Stimulated activated CD4-positive, alpha-beta T cell treated with anti-CD3 and anti-CD28 coated beads, Interleukin-1b, Interleukin-23, amount 100 ng/mL, for 1 hour (primary cell): ENCODE measurements at places on chromosomes 11 and 22.

DNA sequence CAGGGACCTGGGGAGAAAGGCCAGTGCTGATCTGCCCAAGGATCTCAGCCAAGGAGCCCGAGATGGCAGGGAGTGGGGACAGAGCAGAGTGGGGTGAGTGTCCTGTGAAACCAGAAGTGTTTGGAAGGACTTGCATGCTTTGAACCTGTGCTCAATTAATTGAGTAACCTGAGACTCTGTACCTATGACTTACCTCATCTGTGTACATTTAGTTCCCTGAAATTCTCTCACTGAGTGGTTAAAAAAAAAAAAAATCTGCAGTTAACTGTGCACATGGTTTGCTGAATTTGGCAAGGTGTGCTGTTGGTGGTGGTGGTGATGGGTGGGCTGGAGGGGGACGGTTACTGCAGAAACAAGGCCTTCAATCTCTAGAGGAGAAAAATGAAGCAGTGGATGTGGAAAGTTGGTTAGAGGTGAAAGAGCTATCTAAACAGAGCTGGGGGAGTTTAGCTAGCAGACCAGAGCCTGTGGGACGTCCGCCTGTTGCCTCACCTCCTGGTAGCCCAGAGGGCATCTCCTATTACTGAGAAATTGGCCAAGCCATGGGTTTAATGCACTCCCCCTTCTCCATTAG lies 8.3 kb upstream of the SORL1-AS1 start:
- no peak for DNase-seq

DNA sequence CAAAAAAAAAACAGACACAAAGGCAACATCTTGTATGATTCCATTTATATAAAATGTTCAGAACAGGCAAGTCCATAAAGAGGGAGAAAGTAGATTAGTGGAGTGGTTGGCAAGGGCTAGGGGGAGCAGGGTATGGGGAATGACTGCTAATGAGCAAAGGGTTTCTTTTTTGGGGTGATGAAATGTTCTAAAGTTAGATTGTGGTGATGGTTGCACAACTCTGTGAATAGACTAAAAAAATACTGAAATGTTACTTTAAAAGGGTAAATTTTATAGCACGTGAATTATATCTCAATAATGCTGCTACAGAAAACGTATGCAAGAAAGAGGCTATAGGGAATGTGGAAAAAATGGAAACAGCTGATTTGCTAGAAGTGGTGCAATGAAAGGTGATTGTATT lies 155.1 kb downstream of the TENM4 start:
- no peak for DNase-seq

DNA sequence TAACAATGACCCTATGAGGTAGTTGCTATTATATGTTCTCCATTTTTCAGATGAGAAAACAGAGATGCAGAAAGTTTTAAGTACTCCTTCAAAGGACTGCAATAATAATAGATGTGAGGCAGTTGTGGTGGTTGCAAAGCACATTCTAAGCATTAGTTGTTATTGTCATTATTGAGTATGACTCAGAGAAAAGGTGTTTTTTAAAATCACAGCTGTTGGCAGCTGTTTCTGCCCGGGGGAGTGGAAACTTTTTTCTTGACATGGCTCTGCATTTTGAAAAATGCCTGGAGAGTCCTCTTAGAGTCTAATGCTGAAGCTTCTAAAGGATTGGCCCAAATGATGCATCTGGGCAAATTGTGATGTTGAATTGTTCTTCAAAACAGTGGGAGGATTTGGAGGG lies 244.5 kb upstream of the MPPED2 start:
- no peak for DNase-seq

GRCh38 chr11:69430566-69430965 lies 50.9 kb upstream of the LINC01488 start:
- DNase-seq, result no peak

GRCh38 chr11:1121813-1122663 lies 35.7 kb upstream of the MUC5AC start:
- DNase-seq, result no peak

DNA sequence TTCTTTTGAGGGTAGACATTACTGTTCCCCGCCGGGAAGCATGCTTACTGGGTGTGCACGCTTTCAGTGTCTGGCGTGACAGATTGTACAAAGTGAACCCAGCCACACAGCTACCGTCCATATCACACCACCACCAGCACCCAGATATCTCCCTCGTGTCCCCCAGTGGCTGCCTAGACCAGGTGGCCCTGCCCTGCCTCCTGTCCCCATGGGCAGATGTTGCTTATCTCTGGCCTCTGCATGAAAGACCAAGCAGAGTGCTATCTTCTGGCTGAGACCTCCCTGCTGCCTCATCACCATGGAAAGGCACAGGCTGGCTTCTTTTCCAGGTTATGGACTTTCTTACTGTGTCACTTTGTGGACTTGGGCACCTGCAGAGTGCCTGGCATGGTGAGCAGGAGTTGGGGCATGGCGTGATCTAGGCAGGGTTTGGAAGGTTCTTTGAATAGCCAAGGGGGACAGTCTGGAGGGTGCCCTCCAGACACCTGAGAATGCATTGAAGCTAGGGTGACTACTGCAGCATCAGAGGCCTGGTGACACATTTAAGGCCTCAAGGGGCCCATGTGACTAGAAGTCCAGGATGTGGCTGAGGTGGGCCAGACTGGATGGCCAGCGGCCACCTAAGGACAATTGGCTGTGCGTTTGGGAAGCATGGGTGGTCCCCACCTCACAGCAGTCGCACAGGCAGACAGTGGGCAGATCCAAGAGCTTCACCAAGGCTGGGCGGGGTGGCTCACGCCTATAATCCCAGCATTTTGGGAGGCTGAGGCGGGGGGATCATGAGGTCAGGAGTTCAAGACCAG lies 4.7 kb downstream of the TANGO2 start:
- no peak for DNase-seq

DNA sequence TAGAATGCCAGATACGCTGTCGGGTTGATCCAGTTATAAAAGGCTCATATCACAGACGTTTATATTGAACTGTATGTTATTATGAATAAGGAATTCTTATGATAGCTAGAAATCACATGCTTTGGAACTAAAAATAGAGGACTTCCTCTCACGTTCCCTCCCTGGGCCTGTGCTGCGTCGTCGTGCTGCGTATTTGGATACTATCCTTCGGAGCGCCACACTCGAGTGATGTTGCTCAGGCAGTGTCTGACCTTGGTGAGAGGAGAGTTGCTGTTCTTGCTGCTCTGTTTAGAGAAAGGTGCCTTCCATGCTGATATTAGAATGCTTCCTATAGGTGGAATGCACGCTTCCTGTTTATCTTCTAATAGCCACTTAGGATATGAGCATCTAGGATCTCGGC lies 20.2 kb upstream of the ST14 start:
- no peak for DNase-seq

DNA sequence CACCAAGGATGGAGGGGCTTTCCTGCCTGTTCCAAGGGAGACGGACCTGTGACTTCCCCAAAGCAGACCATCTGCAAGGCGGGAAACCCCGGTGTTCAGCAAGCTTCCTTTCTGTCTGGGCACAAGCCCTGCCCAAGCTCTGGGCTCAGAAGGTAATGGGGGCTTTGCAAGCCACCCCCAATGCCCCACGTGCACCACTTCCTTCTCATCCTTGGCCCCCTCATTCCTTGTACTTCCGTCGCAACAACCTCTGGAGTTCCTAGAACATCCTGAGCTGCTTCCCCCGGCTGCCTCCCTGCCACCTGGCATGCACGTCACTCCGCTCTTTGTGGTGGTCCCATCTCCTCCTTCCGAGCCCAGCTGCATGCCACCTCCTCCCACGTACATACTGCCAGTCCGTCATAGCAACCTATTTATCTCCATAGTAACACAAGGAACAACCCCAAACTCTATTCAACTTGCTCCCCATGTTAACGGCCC lies 3.9 kb downstream of the MYEOV start:
- DNase-seq, result no peak

DNA sequence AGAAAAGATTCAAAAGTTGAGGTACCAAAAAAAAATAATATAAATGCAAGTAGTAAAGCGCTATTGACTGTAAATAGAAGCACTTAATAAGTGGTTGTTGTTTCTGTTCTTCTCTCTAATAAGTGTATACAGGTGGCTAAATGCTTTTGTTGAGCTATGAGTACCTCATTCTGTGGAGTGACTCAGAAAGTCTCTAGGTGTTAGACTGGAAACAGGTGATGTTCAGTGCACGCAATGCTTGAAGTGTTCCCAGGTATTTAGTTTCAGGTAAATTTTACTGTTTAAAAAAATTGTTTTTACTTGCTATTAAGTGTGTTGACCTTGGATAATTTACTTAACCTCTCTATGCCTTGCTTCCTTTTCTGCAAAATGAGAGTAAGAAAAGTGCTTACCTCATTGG lies 24.2 kb downstream of the POU2AF3 start:
- DNase-seq, result no peak

- DNase-seq, result no peak
Measured at GRCh38 chr11:131581046-131581445, 210.6 kb downstream of the NTM start.

DNA sequence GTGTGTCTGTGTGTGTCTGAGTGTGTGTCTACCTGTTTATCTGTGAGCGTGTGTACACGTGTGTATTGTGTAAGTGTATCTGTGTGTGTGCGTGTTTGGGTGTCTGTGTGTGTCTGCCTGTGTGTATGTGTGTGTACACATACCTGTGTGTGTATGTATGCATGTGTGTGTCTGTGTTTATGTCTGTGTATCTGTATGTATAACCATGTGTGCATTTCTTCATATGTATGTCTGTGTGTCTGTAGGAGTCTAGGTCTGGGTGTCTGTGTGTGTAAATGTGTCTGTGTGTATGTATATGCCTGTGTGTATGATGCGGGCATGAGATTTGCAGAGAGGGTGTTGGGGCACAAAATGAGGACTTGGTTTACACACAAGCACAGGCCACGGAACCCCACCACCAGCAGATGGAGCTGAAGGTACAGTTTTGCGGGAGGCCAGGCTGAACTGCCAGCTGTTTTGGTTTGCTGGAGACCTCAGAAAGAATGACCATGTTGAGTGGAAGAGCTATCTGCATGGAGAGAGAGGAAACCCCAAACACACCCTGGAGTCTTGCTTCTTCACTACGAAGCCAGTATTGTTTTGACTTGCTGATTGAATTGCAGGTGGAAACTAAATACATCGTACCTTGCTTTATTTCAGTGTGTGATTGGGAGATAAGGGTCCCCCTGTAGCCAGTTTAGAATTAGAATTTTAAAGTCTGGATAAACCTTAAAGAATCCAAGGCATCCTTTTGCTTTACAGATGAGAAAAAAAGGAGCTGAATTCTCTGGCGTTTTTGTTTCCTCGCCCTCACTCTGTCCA lies 497.2 kb downstream of the NTM start:
- no peak for DNase-seq

DNA sequence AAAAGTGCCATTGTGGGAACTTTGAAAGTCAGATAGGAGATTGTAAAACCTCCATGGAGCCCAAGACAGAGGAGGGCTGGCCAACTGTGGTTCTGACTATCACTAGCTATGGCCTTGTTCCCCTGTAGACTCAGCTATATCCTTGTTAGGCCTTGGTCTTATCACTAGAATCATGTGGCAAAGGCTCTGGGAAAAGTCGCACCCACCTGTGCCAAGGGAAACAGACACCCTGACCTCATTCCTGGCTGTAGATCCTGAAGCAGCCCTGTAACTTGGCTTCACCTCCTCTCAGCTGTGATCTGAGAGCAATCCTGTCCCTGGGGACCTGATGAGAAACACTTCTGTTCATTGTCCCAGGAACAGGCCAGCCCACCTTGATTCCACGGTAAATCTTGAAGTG lies 566.2 kb downstream of the TMEM135 start:
- no peak for DNase-seq

DNA sequence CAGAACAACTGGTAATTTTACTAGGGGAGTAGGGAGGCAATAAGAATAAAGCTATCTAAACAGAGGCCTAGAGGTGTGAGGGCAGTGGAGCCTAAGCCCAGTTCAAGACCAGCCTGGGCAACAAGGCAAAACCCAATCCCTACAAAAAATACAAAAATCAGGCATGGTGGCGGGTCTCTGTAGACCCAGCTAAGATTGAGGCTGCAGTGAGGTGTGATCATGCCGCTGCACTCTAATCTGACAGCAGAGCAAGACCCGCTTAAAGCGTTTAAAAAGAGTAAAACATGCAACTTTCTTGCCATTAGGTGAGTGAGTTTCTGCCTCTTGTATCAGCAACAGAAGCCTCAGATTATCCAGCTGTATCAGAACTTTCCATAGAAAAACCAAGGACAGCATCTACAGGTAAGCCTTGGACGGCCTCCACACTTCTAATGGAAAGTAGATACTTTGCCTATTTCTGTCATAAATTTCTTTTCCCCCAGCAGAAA lies 12.1 kb downstream of the TAF1D start:
- no peak for DNase-seq

DNA sequence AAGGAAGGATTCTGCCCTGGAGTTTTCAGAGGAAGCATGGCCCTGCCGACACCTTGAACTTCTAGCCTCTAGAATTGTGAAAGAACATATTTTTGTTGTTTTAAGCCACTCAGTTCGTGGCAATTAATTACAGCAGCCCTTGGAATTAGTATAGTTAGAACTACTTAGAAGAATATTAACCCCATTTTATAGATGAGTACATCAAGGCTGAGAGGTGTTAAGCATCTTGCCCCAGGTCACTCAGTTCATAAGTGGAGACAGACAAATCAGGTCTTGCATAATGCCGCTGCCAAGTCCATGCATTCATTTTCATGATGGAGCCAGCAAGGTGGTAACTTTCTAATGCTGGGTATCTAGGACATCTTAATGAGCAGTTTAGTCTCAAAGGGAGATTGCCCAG lies 26.6 kb downstream of the LDLRAD3 start:
- DNase-seq, result no peak

- no peak for DNase-seq
Measured at GRCh38 chr11:76561245-76561644, 109.3 kb downstream of the LRRC32 start.

- DNase-seq, result no peak
Measured at GRCh38 chr22:44154436-44154942, 26.2 kb upstream of the PARVG start.

DNA sequence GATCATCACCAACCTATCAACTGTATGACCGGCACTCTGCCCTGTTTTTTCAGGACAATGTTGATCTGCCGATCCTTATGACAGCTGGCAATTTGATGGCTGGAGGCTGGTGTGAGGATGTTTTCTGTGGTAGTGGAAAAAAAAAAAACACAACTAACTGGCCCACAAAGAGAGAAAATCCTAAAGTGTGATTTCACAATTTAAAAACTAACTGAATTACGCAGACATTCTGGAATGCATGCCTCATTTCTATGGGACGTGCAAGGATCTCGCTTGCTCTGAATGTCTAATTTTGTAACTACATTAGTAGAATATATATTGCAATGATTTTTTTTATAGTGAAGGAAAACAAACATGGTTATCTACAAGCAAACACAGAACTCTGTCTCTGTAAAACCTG lies 590.5 kb downstream of the ETS1 start:
- no peak for DNase-seq

GRCh38 chr11:26063915-26064314 lies 268.0 kb upstream of the ANO3 start:
- no peak for DNase-seq

- DNase-seq, result no peak
Measured at GRCh38 chr11:117690484-117691217, 106.4 kb downstream of the DSCAML1 start.

GRCh38 chr11:20616920-20617319 lies 17.5 kb downstream of the SLC6A5 start:
- no peak for DNase-seq

- DNase-seq, result no peak
Measured at GRCh38 chr11:61476371-61476770, 32.2 kb upstream of the LRRC10B start.

- no peak for DNase-seq
Measured at GRCh38 chr11:59186130-59186594, 14.2 kb downstream of the DTX4 start.
